ENCODE measurements at places on chromosomes 12 and 14.
A peak's percentile ranks its signal among the peaks of the same experiment; 100 is the strongest.

DNA sequence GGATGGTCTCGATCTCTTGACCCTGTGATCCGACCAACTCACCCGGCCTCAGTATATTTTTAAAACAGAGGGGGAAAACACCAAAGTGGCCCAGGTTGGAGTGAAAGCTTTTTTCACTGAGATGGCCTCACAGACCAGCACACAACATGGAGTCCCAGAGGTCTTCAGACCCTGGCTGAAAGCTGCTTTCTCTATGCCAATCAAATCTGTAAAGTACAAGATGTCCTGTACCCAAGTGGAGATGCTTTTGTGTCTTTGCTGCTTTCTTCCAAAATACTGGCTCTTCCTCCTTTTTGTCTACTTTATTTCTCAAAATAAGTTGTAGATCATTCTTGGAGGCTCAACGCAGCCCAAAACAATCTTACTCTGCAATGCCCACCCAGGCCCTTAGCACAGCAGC lies 214.8 kb downstream of the MED13L start:
- DNase-seq = no peak

DNA sequence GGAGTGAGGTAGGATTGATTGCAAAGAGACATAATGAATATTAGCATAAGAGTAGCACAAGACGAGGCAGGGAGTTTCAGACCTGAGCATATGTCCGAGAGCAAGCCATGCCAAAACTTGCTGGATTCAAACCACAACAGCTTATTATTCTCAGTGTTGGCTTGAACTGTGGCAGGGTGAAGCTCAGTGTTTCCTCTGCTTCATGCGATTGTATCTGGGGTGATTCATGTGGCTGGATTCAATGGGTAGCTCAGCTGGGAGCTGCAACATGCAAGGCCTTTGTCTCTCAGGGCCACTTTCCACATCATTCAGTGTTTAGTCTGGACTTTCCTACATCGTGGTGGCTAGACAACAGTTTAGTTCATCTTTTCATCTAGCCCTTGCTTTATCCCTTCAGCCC lies 22.1 kb upstream of the E2F7 start:
- DNase-seq = no peak

GRCh38 chr12:43807386-43807785 lies 1.3 kb upstream of the TWF1 start:
- no peak for DNase-seq

DNA sequence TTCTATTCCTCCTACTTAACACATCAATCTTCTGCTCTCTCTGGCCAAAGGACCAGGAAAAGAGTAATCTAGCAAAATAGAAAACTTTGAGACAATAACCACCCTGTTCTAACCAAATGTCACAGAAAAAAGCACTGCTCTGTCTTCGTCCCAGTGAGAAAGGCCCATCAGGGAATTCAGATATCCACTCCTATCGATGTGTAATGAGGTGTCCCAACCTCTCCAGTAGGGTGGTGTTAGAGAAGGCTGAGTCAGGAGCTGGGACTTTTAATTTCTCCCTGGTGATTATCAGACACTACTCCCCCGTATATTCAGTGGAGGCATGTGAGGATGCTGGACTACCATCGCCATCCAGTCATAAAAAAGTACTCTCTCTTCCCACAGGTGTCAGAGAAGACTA lies 130.3 kb downstream of the TMTC3 start:
- no peak for DNase-seq

GRCh38 chr14:61474701-61475100 lies 153.3 kb downstream of the PRKCH start:
- DNase-seq = no peak

- no peak for DNase-seq
Observed at GRCh38 chr14:104200106-104200505, 61.7 kb downstream of the KIF26A start.

DNA sequence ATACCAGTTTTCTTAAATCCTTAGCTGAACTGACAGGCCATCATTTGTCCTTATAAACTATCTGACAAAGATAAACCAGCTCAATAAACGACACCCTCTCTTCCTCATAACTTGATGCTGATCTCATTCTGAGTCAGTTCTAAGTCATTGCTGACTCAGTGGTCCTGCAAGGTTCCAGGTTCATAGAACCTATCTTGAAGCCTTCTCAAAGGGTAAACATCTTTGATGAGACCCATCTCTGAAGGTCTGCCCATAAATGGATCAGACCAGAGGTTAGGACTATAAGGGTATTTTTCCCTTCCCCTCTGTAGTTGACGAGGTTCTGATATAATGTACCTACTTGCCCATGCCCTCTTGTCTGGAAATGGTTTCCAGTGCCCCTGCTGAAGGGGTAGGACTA lies 11.9 kb downstream of the NAA25 start:
- DNase-seq = peak; percentile 53

DNA sequence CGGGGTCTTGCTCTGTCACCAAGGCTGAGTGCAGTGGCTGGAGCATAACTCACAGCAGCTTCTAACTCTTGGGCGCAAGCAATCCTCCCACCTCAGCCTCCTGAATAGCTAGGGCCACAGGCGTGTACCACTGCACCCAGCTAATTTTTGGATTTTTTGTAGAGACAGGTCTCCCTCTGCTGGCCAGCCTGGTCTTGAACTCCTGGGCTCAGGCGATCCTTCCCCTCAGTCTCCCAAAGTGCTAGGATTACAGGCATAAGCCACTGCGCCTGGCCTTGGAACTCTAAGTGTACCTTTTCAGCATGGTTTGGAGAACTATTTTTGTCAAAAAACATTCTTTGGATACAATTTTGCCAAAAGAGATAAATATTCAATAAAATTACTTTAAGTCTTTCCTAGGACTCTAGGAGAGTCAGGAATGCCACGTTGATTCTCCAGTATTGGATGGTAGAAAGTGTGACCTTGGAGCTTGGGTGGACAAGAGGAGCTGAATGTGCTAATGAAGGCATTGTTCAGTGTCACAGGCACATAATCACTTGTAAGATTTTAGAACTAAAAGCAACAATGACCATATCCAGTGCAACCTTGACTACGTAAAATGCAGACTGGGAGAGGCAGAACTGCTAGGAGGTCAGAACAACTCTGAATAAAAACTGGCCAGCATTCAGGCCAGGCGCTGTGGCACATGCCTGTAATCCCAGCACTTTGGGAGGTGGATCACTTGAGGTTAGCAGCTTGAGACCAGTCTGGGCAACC lies 2.8 kb downstream of the SRSF9 start:
- DNase-seq = no peak

GRCh38 chr14:102508774-102509745 lies 516 bp downstream of the ANKRD9 start:
- no peak for DNase-seq

DNA sequence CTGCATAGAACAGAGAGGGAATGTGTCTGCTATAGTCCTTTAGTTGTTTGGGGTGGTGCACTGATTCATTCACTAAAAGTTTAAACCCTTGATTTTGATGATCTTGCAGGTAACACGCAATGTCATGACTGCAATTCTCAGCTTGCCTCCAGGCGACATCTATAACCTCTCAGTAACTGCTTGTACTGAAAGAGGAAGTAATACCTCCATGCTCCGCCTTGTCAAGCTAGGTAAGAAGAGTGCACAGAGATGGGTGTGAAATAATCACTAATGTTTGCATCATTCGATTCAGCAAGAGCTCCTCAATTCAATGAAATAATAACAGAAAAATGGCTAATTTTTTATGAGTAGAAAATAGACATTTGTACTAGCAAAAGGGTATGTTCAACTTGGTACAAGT lies 203.7 kb downstream of the PTPRO start:
- no peak for DNase-seq

GRCh38 chr12:119176267-119177055 lies 2.3 kb upstream of the HSPB8 start:
- DNase-seq = no peak

DNA sequence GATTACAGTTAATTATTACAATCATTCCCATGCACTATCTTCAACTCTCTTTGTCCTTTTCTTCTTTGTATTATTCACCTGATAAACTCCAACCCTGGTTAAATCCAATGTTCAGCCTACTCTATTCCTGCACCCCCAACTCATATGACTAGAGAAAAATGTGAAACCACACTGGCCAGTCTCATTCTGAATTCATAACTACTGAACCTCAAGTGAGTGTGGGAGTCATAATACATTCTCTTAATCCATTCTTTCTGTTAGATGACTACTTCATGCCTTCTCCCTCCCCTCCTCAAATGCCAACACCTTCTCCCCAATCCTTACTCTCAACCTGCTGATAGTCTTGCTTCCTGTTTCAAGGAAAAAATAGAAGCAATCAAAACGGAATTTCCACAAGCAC lies 22.3 kb upstream of the ITPR2 start:
- DNase-seq = no peak
